ENCODE measurements at places on chromosomes 11 and 22.

DNA sequence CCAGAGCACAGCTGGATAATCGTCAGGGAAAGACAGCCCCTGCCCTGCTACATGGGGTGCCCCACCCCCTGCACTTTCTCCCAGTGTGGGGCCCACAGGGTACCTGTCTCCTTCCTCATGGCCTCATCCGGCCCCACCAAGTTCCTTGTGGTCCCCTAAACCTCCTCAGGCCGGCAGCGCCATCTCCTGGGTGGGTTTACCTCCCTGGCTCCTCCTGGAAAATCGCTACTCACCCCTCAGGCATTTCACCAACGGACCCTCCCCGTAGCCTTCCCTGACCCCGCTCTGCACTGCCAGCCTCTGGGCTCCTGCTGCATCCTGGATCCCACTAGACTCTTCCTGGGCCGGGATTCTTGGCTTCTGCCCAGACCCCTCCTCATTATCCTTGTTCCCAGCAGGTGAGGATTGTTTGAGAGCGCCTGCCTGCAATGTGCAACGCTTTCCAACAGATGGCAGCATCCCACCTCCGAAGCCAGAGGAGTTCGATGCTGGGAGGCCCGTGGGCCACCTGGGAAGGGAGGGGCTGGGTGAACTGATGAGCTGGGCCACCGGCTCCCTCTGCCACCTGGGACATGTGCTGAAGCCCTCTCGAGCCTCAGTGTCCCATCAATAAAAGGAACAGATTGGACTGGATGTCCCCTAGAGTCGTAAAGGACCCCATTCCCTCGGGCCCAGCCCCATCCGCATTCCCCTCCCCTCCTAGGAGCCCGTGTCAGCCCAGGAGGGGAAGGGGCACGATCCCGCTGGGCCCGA, 44.2 kb upstream of the TTLL12 start:
- DNase-seq: peak; percentile 29

- no peak for DNase-seq
Observed at GRCh38 chr22:30313527-30314363, 13.0 kb downstream of the TBC1D10A start.

DNA sequence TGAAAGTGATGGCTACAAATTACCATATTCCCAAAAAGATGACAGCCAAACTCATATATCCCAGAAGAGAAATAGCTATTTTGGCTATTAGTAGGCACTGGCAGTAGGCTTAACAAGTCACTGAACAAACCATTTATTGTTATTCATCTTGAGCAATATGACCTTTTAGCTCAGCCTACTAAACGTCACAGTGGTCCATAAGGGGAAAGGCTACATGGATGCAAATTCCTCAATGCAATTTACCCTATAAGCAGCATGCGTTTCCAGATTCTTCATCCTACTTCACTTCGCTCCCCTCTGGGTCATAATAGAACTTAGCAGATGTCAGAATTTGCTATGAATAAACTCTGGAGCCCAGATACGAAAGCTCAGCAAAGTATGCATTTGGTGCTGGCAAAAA, 114.0 kb downstream of the SIK3 start:
- no peak for DNase-seq

DNA sequence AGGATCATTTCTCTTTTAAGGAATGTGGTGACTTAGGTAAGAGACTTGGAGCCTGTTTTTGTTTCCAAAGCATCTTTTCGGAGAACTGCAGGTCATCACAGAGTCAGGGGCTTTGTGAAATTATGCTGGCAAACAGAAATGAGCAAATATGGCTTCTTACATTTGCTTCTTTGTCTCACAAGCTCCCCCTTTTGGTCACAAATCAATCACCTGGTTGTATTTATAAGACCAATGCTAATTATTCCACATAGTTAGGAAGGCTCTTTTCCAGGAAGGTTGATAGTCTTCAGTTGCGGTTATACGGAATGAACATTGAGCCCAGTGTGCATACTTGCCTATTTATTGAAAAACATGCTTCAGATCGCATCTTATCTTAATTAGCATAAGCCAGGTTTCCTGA, 34.6 kb upstream of the CEP126 start:
- no peak for DNase-seq

GRCh38 chr11:86456075-86456939, 81.6 kb downstream of the CCDC81 start:
- DNase-seq: peak; percentile 63

DNA sequence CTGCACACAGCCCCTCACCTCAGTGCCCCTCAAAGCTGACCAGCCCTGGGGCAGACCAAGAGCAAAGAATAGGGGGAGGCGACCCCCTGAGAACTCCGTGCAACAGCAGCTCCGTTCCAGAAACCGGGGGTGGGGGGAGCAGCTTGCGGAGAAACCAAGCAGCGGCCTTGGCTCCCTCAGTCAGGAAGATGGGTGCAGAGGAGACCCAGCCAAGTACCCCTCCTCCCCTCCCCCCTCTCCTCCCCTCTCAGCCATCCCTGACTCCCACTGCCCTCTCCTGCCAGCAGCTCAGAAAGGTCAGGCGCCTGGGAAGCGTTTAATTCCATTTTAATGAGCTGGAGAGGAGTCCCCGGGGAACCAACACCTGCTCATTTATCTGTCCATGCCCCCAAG, 78.9 kb downstream of the PDE2A start:
- DNase-seq: no peak

GRCh38 chr11:58916637-58917036, 22.7 kb upstream of the GLYATL1 start:
- no peak for DNase-seq

DNA sequence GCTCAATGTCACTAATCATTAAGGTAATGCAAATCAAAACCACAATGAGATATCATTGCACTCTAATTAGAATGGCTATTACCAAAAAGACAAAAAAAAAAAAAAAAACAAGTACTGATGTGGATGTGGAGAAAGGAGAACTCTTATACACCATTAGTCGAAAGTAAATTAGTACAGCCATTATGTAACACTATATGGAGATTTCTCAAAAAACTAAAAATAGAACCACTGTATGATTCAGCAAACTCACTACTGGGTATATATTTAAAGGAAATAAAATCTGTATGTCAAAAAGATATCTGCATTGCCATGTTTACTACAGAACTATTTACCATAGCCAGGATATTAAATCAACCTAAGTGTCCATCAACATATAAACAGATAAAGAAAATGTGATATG, 265.4 kb upstream of the ARHGAP20 start:
- DNase-seq: no peak

- no peak for DNase-seq
Observed at GRCh38 chr22:41888627-41889200, 26.2 kb downstream of the SHISA8 start.

- DNase-seq: no peak
Observed at GRCh38 chr11:9651899-9652748, 11.8 kb upstream of the SWAP70 start.

GRCh38 chr22:20781272-20781990, 7.5 kb downstream of the SERPIND1 start:
- no peak for DNase-seq

DNA sequence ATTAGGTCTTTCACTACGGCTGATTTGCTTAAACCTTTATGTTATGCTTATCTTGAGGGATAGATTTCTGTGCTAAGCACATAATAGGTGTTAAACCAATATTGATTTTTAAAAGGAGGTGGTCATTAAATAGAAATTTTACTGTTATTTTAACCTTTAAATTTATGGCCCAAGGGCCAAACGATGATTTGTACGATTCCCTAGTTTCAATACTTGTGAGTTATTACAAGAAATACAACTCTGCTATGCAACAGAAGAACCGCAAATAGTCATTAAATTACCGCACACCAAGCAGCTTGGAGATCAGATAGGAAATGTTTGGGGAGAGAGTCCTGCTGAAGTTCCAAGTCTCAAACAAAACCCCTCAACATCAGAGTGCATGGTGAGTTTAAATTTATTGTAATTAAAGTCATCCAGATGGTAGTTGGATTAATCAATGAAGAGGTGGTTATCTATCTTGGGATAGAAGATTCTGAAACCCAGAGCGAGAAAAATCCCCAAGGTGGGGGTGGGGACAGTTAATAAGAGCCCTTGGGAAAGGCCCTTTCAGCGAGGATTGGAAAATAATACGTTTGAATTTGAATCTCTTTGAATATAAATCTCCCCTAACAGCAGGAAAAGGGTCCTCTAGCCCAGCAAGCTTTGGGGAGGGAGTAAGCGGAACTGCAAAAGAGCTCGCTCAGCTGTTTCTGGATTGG, 805 bp upstream of the QSER1 start:
- peak; percentile 50 for DNase-seq

DNA sequence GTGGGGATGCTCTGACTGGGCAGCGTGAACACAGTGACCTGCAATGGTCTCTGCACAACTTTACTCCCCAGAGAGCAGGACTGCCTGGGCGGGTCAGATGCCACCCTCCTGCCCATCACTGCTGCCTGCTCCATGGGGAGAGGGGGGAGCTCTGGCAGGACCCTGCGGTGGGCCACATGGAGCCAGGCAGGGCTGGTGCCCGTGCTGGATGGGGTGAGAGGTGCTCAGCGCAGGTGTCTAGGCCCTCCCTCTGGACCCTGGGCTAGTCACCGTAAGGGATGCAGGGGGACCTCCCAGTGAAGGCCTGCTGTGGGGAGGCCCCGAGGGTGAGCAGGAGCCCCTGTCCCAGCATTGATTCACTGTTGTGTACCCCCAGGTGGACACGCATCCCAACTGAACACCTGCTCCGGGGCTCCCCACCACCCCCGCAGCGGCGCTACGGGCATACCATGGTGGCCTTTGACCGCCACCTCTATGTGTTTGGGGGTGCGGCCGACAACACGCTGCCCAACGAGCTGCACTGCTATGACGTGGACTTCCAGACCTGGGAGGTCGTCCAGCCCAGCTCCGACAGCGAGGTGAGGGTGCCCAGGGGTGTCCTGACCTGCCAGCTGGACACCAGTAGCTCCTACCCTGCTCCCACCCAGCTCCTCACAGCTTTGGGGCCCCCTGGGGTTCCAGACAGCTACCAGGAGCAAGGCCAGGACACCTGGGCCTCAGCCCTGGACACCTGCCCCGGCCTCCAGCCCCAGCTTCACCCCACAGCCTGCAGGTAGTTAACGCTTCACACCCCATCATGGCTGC, 9.4 kb downstream of the LZTR1 start:
- no peak for DNase-seq

DNA sequence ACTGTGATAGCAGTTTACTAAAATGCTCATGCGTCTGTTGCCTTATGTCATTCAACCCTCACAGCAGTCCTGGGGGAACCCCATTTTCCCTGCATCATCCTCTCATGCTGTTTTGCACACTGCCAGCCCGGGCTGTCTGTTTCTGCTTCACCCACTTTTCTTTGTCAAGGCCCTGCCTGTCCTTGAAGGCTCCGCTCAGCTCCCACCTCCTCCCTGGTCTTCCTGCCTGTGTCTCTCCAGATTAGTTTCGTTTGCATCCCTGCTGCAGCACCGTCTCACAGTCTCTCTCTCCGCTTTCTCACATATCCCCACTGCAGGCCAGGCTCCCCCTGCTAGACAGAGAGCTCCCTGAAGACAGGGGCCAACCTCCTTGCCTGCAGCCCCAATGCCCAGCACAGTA, 29.9 kb downstream of the SERPINH1 start:
- peak; percentile 57 for DNase-seq

- DNase-seq: peak; percentile 58
Observed at GRCh38 chr22:23204541-23205157, 24.3 kb downstream of the BCR start.

GRCh38 chr11:64542172-64543125, 48.6 kb upstream of the SLC22A12 start:
- no peak for DNase-seq

GRCh38 chr11:18046116-18046777, at the start of gene TPH1:
TPH1 (minus strand) TSS chr11:18046269; CDS start chr11:18040762, 5,507 bp downstream.
- DNase-seq: no peak

DNA sequence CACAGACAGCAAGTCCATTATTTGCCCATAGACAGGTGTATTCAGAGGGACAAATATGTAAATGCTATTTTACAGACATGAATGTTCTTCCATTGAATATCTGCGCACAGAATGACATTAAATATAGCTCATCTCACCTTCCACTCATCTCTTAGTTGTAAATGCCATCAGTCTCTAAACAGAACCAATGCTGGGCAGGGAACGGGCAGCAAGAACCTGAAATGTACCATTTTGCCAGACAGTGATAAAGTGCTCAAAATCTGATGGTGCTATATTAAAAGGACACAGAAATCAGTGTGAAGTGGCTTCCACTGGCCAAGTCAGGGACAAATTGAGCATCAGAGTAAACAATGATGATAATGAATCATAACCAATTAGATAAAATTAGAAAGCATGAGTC, 10.0 kb upstream of the OR8B4 start:
- DNase-seq: no peak

GRCh38 chr11:124758355-124759265, 3.5 kb downstream of the ESAM start:
- peak; percentile 49 for DNase-seq

GRCh38 chr11:113764527-113765219, 8.8 kb downstream of the ZW10 start:
- no peak for DNase-seq

DNA sequence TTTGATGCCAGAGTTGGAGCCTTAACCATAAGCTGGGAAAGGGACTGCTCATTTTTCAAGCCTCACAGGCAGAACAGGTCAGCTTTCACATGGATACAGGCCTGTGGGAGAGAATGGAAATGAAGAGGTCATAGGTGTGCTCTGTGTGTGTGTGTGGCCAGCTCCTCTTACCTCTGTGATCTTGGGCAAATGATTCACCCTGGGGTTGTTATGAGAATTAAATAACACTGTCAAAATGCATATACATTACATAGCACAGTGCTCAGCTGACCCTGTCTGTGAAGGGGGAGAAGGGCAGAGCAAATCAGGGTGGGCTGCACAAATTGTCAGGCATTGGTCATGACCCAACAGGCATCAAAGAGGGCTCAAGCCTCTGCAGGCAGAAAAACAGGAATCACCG, 372.5 kb downstream of the TENM4 start:
- no peak for DNase-seq

GRCh38 chr11:83801799-83802198, 515.6 kb upstream of the CCDC90B start:
- no peak for DNase-seq

- DNase-seq: no peak
Observed at GRCh38 chr11:64627371-64627770, 36.4 kb downstream of the SLC22A12 start.

- DNase-seq: no peak
Observed at GRCh38 chr11:44032299-44033085, 15.3 kb upstream of the ACCSL start.

GRCh38 chr22:40714499-40715337, 35.4 kb downstream of the MCHR1 start:
- peak; percentile 46 for DNase-seq

DNA sequence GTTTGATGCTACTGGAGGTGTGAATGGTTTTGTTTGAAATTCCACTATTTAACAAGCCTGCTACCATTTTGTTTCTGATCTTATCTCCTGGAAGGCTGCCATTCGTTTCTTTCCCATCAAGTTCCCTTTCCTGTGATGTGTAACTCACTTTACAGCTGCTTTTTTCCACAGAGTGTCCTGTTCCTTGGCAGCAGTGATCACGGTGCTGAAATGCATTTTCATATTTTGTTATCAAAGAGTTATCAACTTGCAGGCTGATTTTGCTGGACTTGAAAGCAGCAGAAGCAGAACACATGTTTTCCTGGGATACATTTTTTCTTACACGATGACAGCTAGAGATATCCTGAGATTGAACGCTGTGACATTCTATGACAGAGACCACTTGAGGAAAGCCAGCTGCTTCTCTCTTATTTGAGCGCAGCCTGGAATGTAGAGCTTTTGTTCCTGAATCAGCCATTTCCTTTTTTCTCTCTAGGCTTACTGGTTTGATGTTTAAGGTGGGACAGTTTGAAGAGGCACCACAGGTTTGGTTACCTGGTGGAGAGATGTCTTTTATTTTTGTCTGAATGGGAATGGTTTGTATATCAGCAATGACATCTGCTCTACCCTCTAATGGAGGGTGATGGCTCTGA, 34.7 kb downstream of the PRR14L start:
- no peak for DNase-seq

GRCh38 chr11:43576803-43577521, 103.6 kb upstream of the HSD17B12 start:
- DNase-seq: peak; percentile 45
